ENCODE measurements at places on chromosomes 1 and 21.

GRCh38 chr1:42145389-42145716, 7.9 kb upstream of the GUCA2B start:
- DNase-seq = no peak

- DNase-seq = no peak
These were observed 994 bp upstream of the ACBD6 start for GRCh38 chr1:180503280-180503862.

DNA sequence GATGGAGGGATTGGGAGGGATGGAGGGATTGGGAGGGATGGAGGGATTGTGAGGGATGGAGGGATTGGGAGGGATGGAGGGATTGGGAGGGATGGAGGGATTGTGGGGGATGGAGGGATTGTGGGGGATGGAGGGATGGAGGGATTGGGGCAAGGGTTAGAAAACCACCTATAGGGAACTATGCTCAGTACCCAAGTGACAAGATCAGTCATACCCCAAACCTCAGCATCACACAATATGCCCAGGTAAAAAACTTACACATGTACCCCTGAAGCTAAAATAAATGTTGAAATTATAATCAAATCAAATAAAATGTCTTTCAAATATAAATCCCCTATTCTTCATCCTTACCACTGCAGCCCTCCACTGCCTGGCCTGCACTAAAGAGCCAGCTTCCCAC, 72.8 kb upstream of the HNRNPU start:
- no peak for DNase-seq

DNA sequence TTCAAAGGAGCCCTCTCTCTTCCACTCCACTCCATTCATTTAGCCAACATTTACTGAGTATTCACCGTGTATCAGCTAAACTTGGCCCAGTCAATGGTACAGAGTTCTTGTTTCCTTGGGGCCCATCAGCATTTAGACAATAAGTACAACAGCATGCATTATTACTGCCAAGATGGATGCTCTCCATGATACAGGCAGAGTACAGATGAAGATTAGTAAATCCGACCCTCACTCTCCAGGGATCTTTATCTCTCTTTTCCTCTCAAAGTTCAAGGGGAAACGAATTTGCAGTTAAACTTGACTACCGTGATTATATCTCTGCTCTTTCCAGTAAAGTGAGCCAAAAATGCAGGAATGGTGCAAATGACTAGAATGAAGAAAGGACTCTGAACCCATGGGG, 184.6 kb upstream of the DUSP10 start:
- DNase-seq = no peak

DNA sequence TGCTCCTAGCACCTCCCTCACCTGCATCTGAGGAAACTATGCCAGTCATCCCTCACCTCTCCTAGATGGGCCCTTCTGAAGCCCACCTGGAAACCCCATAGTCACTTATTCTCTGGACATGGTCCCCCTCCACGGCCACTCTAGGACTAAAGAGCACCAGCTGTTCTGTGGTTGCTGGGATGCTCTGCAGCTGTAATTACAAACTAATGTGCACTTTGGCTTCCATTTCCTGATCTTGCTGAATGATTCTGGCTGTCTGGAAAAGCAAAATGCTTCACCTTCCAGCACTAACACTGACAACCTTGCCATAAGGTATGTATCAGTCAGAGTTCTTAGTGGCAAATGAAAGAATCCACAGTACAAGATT, 48.7 kb upstream of the PSEN2 start:
- no peak for DNase-seq

DNA sequence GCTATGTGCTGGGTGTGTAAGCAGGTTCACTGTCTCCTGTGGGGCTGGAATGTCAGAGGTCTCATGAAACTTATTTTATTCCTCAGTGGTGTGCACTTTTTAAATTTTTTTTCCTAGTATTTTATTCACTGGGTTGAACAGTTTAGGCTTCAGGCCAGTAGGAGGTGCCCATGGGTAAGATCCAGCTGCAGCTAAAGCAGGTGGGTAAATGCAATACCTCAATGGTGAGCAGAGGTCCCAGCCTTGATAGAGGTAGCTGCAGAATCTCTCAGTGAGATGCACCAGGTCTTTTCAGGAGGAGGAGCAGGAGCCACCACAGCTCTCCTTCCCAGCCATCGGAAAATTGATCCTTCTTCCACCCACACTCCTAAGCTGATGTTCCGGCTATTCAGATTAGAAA, 12.6 kb upstream of the OR6N2 start:
- DNase-seq = peak; percentile 27

Measured in iPS-NIHi11 (cell line).